Right renal pelvis (tissue), 4 donors: ENCODE measurements at places on chromosomes 3 and 15.

GRCh38 chr15:53218666-53219580 is 428.8 kb upstream of the ONECUT1 start:
- no peak for DNase-seq

- DNase-seq: no peak
These were observed at the start of gene PLCH1 for GRCh38 chr3:155744626-155745324. PLCH1 (minus strand) TSS chr3:155745071; CDS start chr3:155704224, 40,847 bp downstream.

- DNase-seq: no peak
These were observed 53.0 kb upstream of the HES1 start for GRCh38 chr3:194082743-194083636.

- DNase-seq: no peak
These were observed 118.3 kb upstream of the TRIM42 start for GRCh38 chr3:140559546-140559945.

DNA sequence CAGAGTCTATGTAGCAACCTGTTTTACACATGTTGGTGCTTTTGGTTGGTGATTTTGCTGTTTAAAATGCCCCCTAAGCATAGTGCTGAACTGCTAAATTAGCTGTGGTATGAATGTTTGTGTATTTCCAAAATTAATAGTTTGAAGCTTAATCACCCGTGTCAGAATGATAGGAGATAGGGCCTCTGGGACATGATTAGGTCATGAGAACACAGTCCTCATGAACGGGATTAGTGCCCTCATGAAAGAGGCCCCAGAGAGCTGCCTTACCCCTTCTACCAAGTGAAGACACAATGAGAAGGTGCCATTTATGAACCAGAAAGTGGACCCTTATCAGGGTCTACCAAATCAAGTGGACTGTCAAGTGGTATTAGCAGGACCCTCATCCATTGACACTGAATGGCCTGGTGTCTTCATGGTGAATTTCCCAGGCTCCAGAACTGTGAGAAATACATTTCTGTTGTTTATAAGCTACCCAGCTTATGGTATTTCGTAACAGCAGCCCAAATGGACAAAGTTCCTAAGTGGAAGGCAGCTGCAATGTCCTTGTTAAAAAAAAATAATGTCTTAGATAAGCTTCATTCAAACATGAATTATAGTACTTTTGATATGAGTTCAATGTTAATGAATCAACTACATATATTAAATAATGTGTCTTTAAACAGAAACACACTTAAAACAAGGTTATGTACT is 37.7 kb upstream of the FRMD4B start:
- no peak for DNase-seq

- no peak for DNase-seq
These were observed 17.7 kb downstream of the PTH1R start for GRCh38 chr3:46895204-46895660.

GRCh38 chr15:65037309-65037708 is 7.9 kb upstream of the MTFMT start:
- no peak for DNase-seq

- DNase-seq: no peak
These were observed 164.5 kb downstream of the VGLL4 start for GRCh38 chr3:11479221-11479620.

DNA sequence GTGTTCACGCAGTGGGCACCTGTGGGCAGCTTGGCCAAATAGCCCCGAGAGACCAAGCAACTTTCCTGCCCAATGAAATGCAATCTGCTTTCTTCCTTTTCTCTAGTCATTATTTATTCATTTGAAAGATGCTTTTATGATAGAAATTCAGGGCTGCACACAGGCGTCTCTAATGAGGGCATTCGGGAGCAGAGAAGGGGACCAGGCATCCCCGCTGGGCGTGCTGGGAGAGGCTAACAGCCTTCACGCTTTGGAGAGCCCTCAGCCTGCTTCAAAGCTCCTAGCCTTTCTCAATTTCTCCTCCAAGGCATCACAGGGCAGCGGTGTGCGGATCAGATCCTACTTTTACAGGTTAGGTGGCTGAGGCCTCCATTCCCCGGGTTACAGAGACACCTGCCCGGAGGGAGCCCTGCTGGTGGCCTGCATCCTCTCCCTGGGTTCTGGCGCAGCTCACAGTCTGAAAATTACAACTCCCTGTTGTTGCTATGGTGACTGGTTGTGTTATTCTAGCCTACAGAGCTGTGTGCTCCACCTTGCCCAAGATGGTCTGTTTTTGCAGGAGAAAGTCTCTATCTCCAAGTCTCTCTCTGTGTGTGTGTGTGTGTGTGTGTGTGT is 21.8 kb upstream of the KLF13 start:
- no peak for DNase-seq

DNA sequence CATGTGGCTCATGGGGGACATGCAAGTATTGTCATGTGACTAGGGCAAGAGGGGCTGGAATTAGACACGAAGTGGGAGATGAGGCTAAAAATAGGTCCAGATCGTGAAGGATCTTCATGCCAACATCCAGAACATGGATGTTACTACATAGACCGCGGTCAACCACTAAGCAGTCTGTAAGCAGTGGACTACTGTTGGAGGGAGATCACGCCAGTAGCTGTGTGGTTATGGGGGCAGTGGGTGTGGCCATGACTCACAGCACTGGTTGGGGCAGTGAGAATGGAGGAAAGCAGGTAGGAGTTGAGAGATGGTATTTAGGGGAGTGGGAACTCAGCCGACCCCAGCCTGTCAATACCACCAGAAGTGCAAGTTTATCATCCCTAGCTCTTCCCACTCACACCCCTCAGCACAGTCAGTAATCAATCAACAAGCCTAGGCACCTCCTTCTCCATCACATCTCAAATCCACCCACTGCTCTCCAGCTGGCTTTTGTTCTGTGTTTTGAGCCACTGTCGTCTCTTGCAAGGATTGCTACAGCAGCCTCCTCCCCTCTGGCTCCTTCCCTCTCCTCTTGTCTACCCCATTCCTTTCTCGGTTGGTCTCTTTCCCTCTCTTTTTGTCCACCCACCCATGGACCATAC is 107.2 kb upstream of the ABHD17C start:
- DNase-seq: no peak

GRCh38 chr3:77319711-77320110 is 279.8 kb downstream of the ROBO2 start:
- no peak for DNase-seq

DNA sequence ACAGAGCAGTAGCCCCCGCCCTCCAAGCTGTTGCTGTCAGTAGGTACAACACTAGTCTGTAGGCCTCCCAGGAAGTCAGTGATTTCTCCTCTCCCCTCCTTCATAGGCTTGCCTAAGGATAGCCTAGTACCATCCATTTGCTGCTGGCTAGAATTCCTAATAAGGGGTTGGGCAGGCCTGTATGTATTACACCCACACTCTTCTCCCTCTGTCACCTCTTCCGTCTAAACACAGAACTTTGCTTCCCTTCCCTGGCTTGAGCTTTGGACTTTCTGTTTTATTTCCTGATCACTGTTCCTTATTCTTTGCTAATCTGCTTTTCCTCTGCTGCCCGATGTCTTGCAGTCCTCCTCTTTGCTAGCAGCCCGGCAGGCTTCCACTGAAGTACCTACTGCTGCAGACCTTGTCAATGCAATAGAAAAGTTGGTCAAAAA is 93.4 kb upstream of the UMPS start:
- DNase-seq: no peak

- no peak for DNase-seq
These were observed 425.2 kb upstream of the TBL1XR1 start for GRCh38 chr3:177622520-177622919.

DNA sequence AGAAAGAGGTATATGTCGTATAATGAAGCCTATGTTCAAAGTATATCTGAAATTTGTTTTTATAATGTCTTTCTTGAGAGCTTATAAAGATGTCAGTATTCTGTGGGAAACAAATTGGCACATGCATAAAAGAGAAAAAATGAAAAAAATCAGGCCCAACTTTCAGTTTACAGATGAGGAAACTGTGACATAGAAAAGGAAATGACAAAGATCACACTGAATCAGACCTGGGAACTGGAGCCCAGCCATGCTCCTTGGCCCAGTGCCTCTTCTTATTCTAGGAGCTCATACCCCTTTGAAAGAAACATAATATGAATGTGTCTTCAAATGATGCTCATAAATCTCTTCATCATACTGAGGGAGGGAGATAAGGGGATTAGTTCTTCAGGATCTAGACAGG is 48.4 kb downstream of the TMEM44 start:
- no peak for DNase-seq

DNA sequence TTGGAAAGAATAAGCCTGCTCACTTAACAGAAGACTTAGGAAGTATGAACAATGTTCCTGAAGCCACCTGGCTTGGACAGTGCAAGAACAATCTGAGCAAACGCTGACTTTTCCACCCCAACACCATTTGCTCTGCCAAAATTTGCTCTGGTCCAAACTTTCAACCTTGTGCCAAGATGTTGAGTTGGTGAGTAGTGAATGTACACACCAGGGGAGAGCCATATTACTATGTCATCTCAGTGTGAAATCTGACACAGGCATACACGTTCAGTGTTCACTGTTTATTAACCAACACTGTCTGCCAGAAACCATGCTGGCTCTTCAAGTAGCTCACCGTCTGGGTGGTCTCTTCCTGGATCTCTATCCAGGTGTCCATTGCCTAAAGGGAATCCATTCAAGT is 152.9 kb upstream of the LPP start:
- DNase-seq: no peak

DNA sequence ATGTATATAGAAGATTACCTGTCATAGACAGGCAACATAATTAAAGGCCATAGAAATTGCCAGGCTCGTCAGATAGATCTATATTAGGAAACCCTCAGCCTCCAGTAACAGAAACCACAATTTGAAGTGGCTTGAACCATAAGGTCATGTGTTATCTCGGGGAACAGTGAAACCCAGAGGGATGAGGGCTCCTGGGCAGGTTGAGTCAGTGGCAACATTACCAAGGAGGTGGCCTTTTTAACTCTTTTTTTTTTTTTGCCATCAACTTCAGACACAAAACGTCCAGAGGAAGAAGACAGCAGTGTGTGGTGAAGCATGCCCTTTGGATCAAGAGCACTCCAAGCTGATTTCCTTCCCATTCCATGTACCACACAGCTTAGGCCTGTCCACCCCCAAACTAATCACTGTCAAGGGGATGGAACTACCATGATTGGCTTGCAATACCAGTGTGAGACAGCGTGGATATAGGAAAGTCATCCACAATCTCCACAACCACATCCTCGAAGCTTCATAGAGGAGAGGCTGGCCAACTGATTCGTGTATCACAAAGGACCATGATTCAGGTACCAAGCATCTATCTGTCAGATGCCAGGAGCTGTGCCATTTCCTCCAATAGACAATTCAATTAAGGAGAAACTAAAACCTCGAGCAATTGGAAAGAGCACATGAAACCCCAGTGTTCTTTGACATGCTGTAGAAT is 999 bp upstream of the KIF7 start:
- no peak for DNase-seq

DNA sequence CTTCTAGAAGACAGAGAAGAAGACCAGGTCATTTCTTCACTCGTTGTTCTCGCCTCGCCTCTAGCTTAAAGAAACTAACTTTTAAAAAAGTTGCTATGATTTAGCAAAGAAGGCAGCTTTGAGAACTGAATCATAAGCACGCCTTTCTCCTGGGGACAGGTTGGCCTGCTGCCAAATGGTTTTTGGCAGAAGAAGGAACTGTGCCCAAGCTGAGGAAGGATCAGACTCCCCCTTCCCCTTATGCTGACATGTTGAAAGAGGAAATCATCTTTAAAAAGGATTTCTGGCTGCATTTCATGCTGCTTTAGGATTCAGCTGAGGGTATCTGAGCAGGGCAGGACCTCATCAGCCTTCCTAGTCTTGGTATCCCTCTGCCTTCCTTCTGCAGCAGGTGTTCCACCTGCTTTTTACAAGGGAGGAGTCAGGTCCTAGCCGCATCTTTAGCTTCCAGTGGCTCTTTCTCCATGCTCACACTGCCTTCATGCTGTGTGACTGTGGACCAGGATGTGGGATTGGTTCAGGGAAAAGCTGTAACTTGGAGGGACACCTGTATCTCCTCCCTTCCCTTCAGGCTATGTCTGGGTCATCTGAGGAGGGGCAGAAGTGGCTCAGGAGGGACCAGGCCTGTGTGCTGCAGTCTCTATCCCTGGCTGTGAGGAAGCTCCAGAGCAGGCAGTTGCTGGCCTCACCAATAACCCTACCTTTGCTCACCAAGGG is 34.1 kb upstream of the HACD2 start:
- no peak for DNase-seq

- no peak for DNase-seq
These were observed 169.0 kb upstream of the IL12A start for GRCh38 chr3:159819676-159820075.

GRCh38 chr15:69719527-69720240 is 267.1 kb downstream of the RPLP1 start:
- DNase-seq: no peak

- DNase-seq: no peak
These were observed 2.2 kb downstream of the ALPK3 start for GRCh38 chr15:84819291-84819768.

GRCh38 chr3:58520403-58521335 is 16.3 kb downstream of the ACOX2 start:
- no peak for DNase-seq

- no peak for DNase-seq
These were observed 55.5 kb downstream of the MCF2L2 start for GRCh38 chr3:183372911-183373310.

GRCh38 chr15:35605764-35606449 is 59.9 kb upstream of the DPH6 start:
- DNase-seq: no peak

- DNase-seq: no peak
These were observed 187.7 kb downstream of the SATB1 start for GRCh38 chr3:18237251-18238005.

DNA sequence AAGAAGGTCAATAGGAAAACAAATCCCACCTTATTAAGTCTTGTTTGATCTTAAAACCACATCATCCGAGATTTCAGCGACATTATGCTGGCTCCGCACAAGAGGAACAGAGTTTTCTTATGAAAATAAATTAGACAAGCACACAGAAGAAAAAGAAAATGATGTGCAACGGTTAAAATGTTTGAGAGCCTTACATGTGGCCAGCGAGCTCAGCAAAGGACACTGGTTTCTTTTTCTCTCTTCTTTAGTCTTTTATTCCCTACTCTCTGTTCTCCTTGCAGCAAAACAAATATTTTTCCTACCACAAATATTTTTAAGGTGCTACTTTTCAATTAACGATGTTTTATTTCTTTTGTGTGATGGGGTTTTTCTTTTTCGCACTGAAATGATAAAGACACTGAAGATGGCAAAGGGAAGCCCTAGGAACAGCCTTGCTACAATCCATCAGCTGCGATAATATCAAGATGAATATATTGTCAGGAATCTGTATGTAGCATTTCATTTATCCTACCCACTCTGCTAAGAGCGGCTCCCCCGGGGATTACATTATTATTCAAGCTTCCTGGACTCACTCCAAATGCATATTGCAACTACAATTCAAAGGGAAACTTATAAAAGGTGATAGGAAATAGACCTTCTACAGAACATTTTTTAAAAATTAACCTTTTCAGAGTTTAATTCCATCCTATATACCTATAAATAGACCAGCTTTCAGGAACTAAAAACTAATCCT is 72.9 kb downstream of the ANXA2 start:
- DNase-seq: no peak

GRCh38 chr3:24550588-24550987 is 55.9 kb upstream of the THRB start:
- DNase-seq: no peak

GRCh38 chr3:110562621-110563020 is 509.0 kb upstream of the NECTIN3 start:
- DNase-seq: no peak
